ENCODE measurements at places on chromosomes 3 and 15.

GRCh38 chr3:151544164-151544548 lies 83.3 kb upstream of the IGSF10 start:
- DNase-seq, result no peak

GRCh38 chr3:88075072-88075471 lies 16.0 kb downstream of the ZNF654 start:
- DNase-seq, result no peak

- no peak for DNase-seq
Measured at GRCh38 chr15:66429117-66429516, 42.4 kb downstream of the MAP2K1 start.

DNA sequence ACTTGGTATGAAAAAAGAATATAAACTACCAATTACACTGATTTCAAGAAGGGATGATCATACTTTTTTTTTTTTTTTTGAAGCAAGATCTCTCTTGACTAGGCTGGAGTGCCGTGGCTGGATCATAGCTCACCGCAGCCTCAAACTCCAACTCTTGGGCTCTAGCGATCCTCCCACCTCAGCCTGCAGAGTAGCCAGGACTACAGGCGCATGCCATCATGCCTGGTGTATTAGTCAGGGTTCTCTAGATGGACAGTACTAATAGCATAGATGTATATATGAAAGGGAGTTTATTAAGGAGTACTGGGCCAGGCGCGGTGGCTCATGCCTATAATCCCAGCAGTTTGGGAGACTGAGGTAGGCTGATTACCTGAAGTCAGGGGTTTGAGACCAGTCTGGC lies 11.5 kb upstream of the SEC11A start:
- peak; percentile 71 for DNase-seq

GRCh38 chr3:38376098-38376816 lies 29.7 kb downstream of the XYLB start:
- no peak for DNase-seq

DNA sequence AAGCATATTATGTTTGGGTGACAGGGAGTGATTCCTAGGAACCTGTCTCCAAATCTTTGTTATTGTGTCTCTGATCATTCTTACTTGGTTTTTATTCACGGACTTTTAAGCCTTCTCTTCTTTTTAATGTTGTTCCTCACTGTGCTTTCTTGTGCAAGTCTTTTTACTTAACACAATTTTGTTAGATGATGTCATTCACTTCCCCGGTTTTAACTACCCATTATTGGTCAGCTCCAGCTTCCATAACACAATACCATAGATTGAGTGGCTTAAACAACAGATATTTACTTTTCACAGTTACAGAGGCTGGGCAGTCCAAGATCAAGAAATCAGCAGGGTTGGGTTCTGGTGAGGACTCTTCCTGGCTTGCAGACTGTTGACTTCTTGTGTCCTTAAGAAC lies 436.3 kb upstream of the CBLB start:
- peak; percentile 49 for DNase-seq

DNA sequence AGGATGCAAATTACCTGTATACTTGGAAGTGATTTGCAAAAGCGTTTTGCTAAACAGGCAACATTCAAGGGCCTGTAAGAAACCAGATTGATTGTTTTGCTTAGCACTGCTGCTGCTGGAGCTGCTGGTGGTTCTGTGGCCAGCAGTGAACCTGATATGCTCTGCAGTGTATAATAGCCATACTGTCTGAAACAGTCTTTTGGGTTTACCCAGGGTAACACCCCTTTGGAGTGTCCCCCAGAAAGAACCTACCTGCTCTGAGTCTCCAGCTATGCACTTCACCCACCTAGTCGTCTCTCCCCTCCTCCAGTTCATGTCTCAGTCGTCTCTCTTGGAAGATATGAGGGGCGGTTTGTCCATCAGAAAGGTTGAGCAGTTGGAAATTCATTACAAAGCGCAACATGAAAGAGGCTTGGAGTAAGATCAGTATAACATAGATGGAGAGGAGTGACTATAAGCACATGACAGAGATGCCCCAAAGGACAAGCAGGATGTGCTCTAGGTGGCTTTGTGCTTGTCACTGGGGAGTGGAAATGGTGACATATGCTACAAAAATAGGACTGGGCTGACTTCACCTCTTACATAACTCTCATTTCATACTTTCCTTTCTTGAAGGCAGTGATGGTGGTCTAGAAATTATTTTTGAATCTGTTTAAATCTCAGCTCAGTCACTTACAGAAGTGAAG lies 3.8 kb downstream of the MKRN2 start:
- DNase-seq, result no peak

DNA sequence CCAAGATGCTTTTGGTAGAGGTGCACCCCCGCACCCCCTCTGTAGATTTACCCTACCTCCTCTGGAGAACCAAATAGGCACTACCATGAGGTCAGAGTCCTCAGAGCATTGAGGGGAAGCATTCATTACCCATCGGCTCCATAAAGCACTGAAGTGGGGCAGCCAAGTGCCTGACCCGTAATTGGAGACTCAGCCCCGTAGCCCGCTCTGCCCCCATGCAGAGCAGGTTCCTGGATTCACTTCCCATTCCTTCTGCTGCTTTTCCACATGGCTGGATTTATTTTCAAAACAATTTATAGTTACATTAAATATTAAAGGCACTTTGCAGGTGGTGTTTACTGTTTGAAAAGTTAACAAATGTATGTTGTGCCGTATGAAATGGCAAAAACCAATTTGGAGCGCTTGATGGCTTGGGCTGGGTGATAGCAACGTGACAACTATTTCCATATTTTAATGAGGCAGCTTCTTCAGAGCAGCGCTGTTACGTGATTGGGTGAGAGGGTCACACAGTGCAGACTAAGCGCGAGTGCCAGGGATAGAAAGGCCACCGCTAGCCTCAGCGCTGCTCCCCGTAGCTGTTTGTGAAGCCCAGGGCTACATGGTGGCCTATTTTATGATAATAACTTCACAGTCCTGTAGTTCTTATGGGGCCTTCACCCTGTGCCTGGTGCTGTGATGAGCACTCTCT lies 373.8 kb upstream of the PROK2 start:
- DNase-seq, result no peak

DNA sequence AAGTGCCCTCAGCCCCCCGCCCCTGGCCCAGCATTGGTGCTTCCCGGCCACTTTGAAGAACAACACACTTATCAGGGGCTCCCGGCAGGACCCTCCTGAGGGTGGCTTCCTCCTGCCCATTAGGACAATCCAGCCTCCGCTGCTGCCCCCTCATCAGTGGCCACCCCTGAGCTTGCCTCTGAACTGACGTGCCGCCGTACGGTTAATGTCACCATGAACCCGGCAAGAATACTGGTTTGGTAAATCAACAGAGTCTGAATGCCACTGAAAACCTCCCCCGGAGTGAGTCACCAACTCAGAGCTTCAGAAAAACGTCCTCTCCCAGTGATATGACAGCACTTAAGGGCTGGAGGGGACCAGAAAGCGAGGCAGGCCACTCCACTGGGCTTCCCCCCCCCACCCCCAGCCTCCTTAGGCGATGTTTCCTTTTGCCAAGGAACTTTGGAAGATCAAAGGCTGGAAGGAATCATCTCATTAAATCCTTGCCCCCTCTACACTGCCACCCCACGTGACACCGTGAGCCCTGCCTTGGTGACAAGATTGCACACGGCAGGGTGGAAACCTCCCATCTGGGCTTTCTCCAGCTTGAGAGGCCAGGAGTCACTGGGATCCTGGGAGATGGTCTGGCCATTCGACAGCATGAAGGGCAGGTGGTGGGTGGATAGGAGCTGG lies 142.1 kb downstream of the NUP210 start:
- no peak for DNase-seq

- no peak for DNase-seq
Measured at GRCh38 chr15:69557707-69558409, 105.2 kb downstream of the RPLP1 start.

DNA sequence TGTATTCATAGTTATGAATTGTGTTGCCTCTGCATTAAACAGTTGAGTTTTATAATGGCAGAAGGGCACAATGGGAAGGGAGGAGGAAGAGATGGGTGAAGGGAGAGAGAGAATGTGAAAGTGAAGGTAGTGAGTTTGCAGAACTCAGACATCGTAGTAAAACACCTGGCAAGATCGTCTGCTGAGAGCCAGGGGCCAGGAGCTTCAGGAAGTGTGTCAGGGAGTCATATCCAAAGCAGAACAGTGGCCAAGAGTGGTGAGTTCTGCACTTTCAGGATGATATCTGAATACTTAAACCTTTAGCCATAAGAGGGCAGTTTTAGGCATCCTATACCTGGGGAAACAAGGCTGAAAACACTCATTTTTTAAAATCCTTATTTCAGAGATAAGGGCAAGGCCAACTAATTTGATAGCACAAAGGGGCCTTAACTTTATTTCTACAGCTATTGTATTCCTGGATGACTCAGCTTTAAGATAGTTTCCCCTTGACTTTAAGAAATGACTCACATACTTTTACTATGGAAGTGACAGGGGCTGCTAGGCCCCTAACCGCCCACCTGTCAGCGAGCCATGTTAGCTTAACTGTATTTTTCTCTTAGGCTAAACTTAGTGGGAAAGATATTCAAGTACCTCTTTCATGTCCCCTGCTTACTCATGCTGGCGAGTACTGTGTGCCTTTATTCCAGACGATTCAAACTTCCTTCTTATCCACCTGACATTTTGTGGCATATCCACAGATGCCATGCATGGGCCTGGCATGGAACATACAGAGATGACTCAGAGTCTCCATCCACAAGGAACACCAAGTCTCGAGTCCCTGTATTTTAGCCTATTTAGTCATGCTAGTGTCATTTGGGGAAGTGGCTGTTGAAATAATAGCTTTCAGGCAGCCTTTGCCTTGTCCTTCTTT lies 53.9 kb downstream of the RLBP1 start:
- peak; percentile 52 for DNase-seq

GRCh38 chr3:78900426-78900825 lies 867.4 kb downstream of the ROBO1 start:
- peak; percentile 38 for DNase-seq

- no peak for DNase-seq
Measured at GRCh38 chr15:80019168-80019745, 40.2 kb upstream of the ZFAND6 start.

- no peak for DNase-seq
Measured at GRCh38 chr3:171113716-171114115, 87.2 kb upstream of the SLC2A2 start.

DNA sequence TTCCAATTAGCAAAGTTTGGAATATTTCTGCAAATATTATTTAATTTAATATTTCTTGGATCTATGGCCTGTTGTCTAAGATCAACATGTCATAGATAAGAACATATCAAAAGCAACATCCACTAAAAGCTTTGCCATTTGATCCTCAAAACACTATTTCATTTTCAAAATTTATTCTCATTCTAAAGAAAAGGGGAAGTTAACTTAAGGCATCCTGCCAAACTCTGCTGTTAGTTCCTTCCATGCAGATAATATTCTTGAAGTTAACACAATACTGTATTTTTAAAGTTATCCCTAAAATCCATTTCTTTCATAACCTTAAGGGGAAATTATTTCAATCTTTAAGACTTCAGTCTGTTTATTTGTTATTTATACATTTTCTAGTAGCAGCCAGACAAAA lies 28.2 kb upstream of the GBE1 start:
- no peak for DNase-seq

DNA sequence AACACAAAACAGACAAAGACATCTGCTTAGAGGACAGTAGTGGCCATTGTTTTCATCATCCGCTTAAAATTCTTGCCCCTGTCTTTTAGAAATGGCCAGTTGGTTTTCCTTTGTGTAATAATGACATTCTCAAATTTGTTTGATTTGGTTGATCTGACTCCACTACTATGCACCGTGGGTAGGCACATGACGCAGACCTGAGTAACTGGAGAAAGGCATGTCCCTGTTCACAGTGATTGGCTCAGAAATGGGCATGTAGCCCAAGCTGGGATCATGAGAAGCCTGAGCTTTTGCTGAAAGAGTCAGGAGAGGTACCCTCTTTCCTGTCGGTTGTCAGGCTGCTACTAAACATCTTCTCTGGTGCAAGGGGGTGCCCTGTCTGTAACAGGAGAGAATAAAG lies 36.6 kb upstream of the MAGI1 start:
- DNase-seq, result peak; percentile 76

GRCh38 chr3:49536875-49537533 lies 17.3 kb upstream of the BSN start:
- no peak for DNase-seq

- peak; percentile 7 for DNase-seq
Measured at GRCh38 chr15:61661791-61662190, 398.5 kb downstream of the VPS13C start.

- peak; percentile 59 for DNase-seq
Measured at GRCh38 chr3:175207361-175207760, 348.2 kb downstream of the NAALADL2 start.

GRCh38 chr3:120764206-120764605 lies 21.7 kb downstream of the GTF2E1 start:
- no peak for DNase-seq

DNA sequence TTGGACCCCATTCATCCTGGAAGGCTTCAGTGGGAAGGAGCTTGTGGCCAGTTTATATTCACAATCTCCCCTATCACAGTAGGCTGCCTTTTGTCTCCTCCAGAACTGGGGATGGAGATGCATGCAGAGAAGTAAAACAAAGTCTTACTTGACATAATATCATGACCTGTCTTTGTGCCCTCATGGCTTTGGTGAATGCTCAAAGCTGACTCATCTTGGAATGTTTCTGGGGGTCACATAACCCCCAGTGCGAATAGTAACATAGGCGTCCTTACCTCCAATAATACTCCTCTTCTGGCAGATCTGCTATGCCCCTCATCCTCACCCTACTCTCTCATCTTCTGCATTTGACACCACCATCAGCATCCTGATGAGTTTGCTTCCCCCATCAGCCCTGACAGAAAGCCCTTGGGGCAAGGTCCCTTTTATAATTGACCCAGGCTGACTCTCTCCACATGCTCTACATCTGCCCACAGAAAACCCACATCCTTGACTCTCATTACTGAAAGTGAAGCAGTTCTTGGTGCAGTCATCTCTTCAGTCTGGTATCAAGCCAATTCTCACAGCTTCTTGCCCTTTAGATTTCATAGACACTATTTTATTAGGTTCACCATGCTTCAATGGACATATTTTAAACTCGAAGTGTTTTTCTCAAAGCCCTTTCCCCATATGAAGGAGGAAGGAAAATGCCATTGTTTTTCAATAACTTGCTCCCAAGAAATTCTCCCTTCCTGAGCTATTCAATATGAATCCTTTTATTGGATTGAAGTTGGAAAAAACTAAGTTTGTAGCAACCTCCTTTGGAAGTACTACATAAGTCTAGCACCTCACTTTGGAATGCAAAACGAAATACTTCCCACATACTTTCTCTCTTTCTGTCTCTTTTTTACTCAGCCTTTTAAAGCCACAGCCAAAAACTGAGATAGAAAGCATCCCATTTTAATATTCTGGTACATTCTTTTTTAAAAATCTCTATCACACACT lies 36.6 kb downstream of the OSTN start:
- DNase-seq, result peak; percentile 60

DNA sequence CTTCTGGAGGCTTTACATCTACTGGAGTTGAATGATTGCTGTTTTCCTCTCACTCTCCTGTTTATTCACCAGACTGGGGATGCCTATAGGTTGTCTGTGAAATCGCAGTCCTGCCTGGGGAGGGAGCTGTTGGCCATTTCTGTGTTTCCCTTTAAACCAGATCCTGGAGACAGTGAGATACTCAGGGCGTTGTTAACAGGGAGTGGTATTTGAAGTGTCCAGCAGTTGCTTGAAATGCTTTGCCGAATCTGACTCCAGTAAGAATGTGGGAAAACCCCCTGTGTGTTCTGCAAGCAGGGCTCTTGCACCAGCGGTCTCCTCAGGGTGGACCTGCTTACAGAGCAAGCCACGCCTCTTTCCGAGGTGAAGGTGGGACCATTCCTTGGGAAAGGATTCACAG lies 4.3 kb upstream of the LRRK1 start:
- no peak for DNase-seq
